ENCODE measurements at places on chromosomes 7 and 10.

DNA sequence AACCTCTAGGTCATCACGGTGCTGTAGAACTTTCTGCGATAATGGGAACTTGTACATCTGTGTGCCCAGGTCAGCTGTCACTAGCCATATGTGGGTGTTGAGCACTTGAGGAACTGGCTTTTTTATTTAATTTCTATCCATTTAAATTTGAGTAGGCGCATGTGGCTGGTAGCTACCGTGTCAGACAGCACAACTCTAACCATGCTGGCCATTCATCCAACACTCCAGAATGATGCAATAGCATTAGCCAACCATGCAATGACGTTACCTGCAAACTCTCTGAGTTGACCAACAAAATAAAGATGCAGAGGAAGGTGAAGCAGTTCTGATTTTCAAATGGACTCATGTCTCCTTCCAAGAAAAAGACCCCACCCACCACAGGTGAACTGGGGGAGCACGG lies 24.4 kb upstream of the CHST15 start:
- no peak for DNase-seq

DNA sequence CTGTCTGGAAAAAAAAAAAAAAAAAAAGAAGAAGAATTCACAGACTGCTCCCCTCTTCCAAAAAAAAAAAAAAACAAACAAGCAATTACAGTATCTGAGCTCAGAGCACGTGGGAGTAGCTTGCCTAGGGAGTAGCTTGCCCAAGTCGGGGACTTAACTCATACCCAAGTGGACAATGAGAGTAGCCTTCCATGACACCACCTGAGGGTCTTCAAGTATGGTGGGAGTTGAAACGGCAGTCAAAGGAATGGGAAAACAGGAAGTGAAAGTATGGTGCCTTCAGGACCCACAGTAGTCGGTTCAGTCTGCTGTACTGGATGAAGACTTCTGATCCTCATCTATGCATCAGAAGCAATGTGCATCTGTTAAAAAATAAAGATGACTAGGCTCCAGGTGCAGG lies 10.6 kb downstream of the VOPP1 start:
- DNase-seq, result no peak

DNA sequence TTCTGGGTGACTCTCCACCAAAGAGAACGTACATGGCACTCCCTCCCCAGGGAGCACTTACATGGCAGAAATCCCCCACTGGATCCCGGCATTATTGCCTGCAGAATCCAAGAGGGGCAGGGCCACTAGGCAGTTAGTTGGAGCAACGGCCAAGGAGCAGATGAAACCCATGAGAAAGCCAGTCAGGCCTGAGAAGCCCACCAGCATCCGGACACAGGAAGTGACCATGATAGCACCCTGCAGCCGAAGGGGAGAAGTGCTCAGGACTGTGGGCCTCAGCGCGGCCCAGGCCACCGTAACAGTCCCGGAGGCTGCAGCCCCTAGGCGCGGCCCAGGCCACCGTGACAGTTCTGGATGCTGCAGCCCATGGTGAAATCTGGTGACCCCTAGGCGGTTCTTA lies 43.5 kb downstream of the STRA8 start:
- no peak for DNase-seq

- no peak for DNase-seq
These were observed 38.9 kb upstream of the PRKG1 start for GRCh38 chr10:51035344-51035743.

DNA sequence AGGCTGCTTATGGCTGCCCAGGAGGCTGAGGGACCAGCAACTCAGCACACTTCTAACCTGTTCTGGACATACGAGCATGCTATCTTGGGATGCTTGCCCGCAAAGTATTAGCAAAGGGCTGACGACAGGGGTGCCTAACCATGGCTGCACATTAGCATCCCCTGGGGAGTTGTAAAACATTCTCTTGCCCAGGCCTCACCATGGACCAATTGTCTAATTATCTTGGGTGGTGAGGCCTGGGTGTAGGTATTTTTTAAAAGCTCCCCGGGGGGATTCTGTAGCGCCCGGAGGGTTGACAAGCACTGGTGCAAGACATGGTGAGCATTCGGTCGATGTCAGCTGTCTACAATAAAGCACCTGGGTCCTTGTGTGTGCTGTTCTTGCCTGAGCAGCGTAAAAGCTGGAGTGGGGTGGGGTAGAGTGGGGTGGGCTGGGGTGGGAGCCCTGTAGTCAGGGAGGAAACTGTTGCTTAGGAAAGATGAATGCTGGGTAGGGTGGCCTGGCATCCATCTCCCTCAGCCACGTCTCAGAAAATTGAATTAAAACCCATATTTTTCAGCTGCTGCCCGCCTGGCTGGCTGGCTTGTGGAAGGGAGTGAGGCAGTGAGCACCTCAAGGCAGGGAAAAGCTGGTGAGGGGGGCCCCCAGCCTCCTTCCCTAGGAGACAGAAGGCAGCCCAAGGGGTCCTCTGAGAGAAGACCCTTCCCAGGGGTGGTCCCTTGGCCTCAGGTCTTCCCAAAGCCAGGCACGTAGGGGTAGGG lies 2.9 kb upstream of the ADCYAP1R1 start:
- DNase-seq, result no peak

GRCh38 chr7:69534461-69535041 lies 63.7 kb upstream of the AUTS2 start:
- no peak for DNase-seq

DNA sequence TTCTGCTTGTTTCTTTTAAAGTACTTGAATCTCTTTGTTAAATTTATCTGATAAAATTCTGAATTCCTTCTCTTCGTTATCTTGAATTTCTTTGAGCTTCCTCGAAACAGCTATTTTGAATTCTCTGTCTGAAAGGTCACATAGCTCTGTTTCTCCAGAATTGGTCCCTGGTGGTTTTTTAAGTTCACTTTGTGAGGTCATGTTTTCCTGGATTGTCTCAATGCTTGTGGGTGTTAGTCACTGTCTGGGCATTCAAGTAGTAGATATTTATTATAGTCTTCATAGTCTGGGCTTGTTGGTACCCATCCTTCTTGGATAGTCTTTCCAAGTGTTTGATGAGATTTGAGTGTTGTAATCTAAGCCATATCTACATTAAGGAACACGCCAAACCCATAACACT lies 1060.6 kb downstream of the LRMDA start:
- DNase-seq, result no peak

DNA sequence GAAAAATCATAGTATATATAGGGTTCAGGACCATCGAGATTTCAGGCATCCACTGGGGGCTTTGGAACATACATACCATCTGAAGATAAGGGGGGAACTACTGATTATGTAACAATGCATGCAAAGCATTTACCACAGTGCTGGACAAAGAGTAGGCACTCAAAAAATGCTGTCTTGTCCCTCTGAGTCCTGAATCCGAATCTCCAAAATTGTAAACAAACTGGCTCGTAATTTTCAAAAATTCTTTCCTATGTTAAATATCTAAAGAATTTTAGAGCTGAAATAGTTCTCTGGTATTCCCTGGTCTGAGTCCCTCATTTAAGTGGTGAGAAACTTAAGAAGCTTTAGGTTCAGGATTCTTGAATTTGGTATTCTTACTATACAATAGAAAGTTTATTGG lies 167.8 kb upstream of the ASAH2 start:
- DNase-seq, result no peak

DNA sequence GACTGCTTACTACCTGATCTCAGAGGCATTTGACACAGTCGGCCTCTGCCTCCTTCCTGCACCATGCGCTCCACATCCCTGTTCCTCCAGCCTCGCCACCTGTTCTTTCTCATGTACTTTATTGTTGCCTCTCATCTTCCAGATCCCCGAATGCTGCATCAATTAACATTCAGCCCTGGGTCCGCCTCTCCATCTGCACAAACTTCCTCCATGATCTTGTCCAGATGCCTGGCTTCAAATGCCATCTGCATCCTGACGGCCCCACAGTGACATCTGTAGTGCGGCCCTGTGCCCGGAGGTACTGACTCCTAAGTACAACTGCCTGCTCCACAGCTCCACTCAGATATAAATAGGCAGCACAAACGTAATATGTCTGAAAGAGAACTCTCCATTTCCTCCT lies 51.2 kb upstream of the STK17A start:
- DNase-seq, result no peak

DNA sequence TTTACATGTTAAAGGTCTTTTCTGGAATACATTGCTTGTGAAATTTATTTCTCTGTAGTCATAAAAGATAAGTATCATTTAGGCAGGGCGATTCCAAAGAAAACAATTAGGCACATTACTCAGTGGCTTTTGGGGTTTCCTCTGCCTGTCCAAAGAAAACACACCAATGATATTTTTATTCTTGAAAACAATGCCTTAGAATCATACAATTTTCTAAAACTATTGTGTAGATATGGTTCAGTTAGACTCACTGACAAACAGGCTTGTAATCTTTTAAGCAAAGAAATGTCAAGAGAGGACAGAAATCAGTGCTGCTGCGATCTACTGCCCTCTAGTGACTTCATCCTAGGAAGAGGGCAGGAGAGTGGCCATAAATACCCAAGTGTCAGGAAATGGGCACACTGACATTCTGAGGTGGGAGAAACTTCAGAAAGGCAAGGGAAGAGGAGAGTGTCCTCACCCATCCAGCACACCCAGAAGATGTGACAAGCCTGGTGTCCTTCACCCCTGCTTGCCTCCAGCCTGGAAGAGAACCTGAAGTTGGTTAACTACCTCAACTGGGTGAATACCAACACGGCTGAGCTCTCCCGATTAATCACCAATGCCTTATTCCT lies 120.5 kb downstream of the GALNT11 start:
- no peak for DNase-seq

DNA sequence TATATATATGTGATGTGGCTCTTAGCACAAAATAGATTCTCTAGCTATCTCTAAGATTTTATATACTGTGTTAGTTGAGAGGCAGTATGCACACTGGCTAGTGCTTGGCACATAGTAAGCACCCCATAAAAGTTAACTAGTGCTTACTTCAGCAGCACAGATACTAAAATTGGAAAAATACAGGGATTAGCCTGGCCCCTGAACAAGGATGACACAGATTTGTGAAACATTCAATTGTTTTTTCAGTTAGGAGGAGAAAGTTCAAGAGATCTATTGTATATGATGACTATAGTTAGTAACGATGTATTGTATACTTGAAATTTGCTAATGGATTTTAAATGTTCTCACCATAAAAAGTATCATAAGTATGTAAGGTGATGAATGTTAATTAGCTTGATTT lies 78.3 kb upstream of the LRRC17 start:
- no peak for DNase-seq

- DNase-seq, result no peak
These were observed 690.5 kb upstream of the LRRN3 start for GRCh38 chr7:110400411-110400810.

DNA sequence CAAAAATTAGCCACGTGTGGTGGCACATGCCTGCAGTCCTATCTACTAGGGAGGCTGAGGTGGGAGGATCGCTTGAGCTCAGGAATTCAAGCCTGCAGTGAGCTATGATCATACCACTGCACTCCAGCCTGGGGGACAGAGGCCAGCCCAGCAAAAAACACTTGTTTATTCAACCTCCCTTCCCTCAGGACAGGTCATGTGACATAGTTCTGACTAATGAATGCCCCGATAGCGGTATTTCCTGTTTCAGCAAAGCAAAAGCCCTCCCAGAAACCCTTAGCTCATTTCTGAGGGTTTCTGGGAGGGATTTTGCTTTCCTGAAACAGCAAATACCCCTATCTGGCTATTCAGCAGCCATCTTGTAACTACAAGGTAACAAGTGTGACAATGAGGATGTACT lies 157.1 kb downstream of the GATA3 start:
- DNase-seq, result no peak

DNA sequence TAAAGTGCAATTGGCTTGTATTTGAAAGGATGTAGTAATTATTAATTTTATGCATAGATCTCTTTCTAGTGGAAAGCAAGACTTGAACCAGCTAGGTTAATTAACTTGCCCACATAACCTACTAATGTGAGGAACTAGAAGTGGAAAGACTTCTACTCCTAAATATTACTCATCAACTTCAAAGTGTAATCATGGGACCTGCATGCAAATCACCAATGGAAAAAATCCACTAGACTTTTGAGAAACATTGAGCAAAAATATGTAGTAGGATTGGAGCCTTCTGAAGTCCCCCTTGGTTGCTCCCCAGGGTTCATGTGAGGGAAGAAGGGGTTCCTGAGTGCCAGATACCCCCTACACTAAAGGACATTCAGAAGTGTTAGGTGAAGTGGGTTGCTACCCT lies 240.2 kb downstream of the PTEN start:
- no peak for DNase-seq

DNA sequence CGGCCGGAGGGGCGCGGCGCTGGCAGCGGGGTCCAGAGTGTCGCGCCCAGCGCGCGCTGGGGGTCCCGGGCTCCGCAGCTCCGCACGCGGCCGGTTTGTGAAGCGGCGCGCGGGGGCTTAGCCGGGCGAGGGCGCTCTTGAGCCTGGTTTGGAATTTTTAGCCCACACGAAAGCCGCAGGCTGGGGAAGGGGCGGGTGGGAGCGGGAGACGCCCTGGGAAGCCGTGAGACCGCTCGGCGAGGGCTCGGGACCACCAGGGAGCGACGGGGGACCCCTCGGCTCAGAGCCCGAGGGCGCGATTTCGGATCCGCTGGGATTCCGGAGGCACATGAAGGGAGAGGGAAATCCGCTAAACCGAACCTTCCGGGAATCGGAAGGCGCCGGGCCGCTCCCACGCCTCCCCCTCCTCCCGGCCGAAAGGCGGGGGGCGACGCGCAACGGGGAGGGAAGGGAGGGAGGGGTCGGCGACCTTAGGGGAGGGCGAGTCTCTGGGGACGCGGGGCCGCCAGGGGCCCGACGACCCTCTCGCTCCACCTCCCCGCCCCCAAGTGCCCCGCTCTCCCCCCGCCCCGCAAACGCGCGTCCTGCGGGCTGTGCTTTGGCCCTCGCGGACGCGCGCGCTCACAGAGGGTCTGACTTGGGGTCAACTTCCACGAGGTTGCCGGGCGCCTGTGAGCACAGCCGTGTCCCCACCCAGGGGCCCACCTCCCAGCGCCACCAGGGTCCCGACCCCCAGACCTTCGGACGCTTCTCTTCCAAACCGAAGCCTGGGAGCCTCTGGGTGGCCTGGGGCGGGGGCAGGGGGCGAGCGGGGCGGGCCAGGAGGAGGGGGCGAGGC lies 5.1 kb upstream of the ELFN1 start:
- peak; percentile 86 for DNase-seq

- no peak for DNase-seq
These were observed 54.4 kb downstream of the MYPN start for GRCh38 chr10:68163735-68164134.

DNA sequence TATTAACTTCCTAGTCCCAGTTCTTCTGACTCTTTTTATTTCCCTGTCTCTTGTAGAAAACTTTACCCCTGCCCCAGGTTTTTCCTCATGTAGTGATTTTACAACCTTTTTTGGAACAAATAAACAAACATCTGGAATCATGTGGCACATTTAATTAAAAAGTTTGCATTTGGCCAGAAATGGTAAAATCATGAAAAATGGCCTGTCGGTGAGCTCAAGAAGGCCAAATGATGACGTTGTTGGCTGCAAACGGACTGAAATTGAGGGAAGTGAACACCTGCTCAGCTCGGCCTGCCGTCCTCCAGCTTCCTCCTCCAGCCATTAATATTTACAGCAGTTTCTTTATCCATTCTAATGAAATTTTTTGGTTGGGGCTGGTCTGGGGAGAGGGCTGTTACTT lies 902.8 kb downstream of the LRMDA start:
- DNase-seq, result no peak

- no peak for DNase-seq
These were observed 99.5 kb downstream of the HIP1 start for GRCh38 chr7:75639071-75639885.
